Body of pancreas (tissue), 4 donors: ENCODE measurements at places on chromosomes 2 and 18. TPM values are rescaled to one million over a fixed set of nuclear protein-coding genes. Genes with fewer than 3 reads are reported as not detected.

ERICH2 gene
- not detected for total RNA-seq

HOXD10 gene
- 0.26 TPM for total RNA-seq

HOXD8 gene
- 3.1 TPM for total RNA-seq

IL1A gene
- not detected for total RNA-seq

DYSF gene
- total RNA-seq = 10.9 TPM

UCN gene
- not detected for total RNA-seq

PKDCC gene
- total RNA-seq = 93.9 TPM

OTOF gene
- total RNA-seq = not detected

ALPG gene
- total RNA-seq = not detected

TUBA3E gene
- total RNA-seq = not detected

HOXD11 gene
- not detected for total RNA-seq

WNT10A gene
- total RNA-seq = not detected

SLC30A3 gene
- not detected for total RNA-seq

ALLC gene
- not detected for total RNA-seq

DIS3L2 gene
- 113 TPM for total RNA-seq

ANTXR1 gene
- total RNA-seq = 11.2 TPM

VAMP8 gene
- 39.6 TPM for total RNA-seq

UBXN2A gene
- 7.3 TPM for total RNA-seq

RAPH1 gene
- total RNA-seq = 11.9 TPM

CCDC178 gene
- total RNA-seq = 9.9 TPM

WDR35 gene
- 6.7 TPM for total RNA-seq

ADRA2B gene
- 0.26 TPM for total RNA-seq

REG3A gene
- 351 TPM for total RNA-seq

MAL gene
- total RNA-seq = not detected

CD207 gene
- not detected for total RNA-seq

RNF125 gene
- 4.9 TPM for total RNA-seq

COX5B gene
- total RNA-seq = 202 TPM

HOXD9 gene
- 1.6 TPM for total RNA-seq

TNFRSF11A gene
- total RNA-seq = 3.4 TPM

MC4R gene
- total RNA-seq = not detected

FRZB gene
- 2.9 TPM for total RNA-seq

ZBTB7C gene
- total RNA-seq = 2.3 TPM

C2orf80 gene
- total RNA-seq = not detected

FABP1 gene
- not detected for total RNA-seq

DAW1 gene
- total RNA-seq = not detected

TFCP2L1 gene
- total RNA-seq = 8.3 TPM

ACSL3 gene
- 24.6 TPM for total RNA-seq

AQP12A gene
- 29.6 TPM for total RNA-seq

DNAJC5G gene
- total RNA-seq = not detected

RETSAT gene
- total RNA-seq = 68.5 TPM

CNDP1 gene
- not detected for total RNA-seq

EHD3 gene
- 0.99 TPM for total RNA-seq

RIT2 gene
- not detected for total RNA-seq

MATN3 gene
- total RNA-seq = not detected

C2orf72 gene
- total RNA-seq = 14.5 TPM

TSPYL6 gene
- not detected for total RNA-seq

SLC35F6 gene
- total RNA-seq = 17.8 TPM

SPDYA gene
- 1.6 TPM for total RNA-seq

SERPINB2 gene
- total RNA-seq = 1.6 TPM

SKA1 gene
- total RNA-seq = 0.52 TPM

FBXO48 gene
- total RNA-seq = 0.78 TPM

SEPTIN10 gene
- 44.9 TPM for total RNA-seq

EMILIN1 gene
- 24.1 TPM for total RNA-seq

GALNT5 gene
- 3.1 TPM for total RNA-seq
